ENCODE measurements at places on chromosomes 1 and 21.

DNA sequence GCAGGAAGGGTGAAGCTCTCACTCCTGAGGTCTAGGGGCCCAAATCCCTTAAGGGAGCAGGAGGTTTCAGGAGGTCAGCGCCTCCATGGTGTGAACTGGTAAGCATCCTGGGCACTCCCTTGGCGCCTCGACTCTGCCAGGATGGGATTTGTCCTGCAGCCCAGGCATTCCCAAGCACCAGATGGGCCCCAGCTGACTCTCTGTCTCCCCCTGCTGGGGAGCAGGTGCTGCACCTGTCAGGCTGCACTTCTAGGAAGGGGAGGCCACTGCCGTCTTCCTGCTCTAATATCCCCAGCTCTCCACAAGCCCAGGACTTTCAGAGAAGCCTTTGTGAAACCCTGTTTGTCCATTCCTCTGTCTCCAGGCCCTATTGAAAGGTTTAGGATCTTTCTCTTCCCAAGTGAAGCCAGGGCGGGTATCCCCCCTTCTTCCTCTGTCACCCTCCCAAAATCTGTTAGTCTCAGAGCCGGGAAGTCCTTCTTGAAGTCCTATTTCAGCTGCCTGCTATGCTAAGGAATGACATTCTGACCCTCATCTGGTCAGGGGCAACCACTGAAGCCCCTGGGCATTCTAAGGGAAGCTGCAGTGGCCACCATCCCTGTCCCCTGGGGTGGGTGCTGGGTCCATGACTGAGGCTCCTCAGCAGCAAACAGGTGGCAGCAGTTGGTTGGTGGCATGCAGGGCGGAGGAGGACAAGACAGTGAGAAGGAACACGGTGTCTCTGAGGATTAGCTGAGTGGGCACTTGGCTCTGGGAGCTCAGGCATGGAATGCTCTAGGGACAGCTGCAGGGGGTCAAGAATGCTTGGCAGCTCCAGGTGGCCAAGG is 3.2 kb downstream of the MYBPH start:
- DNase-seq = peak; percentile 56

DNA sequence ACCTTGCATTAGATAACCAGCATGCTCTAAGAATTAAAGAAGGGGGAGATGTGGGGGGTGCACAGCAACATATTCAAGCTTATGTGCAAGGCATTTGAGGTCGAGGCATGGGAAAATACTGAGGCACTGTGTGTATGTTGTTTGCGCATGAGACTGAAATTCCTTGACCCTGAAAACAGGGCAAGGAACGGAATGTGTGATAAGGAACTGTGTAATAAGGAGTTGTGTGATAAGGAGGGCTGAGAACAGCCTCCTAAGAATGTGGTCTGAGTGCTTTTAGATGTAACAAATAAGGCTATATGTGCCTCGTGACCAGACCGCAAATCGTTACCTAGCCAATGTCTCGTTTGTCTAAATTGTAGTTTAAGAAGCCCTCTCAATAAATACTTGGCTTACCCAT is 26.5 kb upstream of the ITLN1 start:
- no peak for DNase-seq

GRCh38 chr21:43972850-43973633 is 39.1 kb upstream of the TRAPPC10 start:
- DNase-seq = no peak

GRCh38 chr1:5796028-5796427 is 196.2 kb downstream of the NPHP4 start:
- DNase-seq = no peak

GRCh38 chr1:167629681-167630567 is at the start of gene RCSD1:
TSS of gene RCSD1 (plus strand) at chr1:167630232. CDS start at chr1:167630424, 192 bp downstream.
- peak; percentile 47 for DNase-seq

- DNase-seq = no peak
These were observed 251.8 kb upstream of the VAMP3 start for GRCh38 chr1:7519181-7519860.

DNA sequence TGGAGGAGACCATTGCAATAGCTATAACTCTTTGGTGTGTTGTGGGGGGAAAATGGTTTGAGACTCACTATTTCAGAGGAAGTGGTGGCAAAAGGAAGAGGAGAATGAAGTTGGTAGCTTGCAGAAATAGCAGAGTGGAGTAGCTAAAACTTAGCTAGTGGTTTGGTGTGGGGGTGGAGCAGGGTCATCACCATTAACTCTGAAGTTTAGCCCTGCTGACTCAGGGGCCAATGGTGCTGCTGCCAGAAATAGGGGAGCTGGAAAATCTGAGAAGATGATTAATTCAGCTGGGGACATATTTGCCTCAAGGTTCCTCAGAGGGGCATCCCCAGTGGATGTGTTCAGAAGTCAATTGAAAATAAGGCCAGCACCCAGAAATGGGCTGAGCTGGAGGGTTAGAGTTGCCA is 65.4 kb downstream of the RUNX1 start:
- DNase-seq = peak; percentile 71

DNA sequence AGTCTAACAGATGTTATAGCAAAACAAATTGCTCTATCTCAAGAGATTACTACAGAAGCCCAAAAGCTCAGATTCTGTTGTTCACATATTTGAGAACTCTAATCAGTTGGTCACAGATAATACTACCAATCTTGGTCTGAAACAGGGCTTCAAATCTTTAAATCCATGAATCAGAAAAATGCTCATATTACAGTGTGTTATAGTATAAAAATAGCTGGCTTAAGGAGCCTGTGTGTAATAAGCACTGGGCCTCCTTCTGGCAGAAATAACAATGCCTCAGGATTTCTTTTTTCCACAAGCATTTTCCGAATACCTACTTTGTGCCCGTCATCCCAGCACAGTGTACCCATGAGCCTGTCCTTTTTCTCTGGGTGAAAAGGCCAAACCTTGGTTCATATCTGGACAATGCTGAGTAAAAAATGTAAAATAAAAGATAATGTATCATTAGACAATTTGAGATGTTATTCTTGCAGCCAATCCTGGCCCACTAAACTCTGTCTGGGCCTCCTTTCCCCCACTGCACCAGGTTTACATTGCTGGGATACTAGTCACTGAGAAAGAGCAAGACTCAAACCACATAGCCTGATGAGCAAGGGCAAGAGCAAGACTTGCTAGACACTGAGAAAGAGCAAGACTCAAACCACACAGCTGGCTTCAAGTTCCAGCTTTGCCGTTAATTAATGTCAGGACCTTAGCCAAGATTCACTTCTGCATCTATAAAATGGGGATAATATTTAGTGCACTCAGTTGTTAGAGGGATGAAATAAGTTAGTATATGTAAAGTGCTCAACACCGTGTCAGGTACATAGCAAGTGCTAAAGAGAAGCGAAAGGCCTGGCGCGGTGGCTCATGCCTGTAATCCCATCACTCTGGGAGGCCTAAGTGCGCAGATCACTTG is 17.0 kb upstream of the ADAR start:
- no peak for DNase-seq

DNA sequence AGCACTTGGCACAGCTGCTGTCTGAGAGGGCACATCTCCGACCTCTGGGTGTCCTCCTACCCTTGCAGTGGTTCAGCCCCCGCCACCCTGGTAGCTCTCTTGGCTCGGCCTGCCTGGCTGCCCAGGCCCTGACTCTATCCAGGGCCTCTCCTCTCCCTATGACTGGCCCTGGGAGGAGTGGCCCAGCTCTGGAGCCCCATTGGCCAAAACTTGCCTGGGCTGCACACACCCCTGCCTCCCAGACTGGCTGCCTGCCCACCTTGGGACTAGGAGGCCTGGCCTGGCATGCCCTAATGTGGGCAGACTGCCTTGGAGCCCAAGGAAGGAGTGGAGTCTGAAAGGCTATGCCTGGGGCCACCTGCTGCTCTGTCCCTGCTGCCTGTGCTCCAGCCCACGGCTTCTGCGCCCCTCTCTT is 33.6 kb downstream of the ACOT11 start:
- DNase-seq = no peak

DNA sequence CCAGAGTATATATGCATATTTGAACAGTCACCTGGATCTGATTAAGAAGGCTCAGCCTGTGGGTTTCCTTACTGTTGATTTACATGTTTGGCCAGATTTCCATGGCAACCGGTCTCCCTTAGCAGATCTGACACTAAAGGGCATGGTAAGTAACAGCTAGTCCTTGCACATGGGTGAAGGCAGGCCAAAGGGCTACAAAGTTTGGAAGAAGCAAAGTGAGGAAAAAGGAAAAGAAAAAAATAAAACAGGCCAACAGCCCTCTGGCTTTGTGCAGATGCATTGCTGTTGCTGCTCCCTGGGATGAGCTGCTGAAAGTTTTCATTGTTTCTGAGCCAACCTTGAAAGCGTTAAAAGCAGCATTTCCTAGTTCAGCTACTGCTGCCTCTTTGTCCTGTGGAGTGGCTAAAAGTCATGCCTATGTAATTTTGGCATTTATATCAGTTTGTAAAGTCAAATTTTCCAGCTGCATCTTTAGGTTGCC is 176.5 kb upstream of the HOOK1 start:
- no peak for DNase-seq

DNA sequence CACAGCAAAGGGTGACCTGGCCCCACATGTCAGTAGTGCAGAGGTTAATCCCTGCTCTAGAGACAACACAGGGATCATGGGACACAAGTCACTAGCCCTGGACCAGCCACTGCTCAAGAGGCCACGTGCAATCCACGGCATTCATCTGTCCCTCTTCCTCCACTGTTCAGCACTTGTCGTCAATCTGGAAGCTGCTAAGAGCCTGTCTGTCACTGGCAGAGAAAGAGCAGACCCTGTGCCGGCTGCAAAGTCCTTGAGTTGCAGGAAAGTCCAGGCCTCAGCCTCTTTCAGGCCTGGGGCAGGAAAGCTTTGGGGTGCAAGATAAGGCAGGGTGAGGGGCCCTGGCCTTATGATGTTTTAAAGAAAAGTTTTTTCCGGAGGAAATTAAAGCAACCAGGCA is 16.7 kb downstream of the CELA2B start:
- DNase-seq = no peak

DNA sequence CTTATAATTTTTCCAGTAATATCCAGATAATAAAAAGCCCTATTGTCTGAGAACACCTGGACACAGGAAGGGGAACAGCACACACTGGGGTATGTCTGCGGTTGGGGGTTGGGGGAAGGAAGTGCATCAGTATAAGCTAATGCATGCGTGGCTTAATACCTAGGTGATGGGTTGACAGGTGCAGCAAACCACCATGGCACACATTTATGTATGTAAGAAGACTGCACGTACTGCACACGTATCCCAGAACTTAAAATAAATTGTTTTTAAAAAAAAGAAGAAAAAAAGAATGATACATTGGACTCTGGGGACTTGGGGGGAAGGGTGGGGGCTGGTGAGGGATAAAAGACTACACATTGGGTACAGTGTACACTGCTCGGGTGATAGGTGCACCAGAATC is 144.9 kb upstream of the C1orf174 start:
- no peak for DNase-seq

- DNase-seq = no peak
These were observed 1.6 kb downstream of the ADAM15 start for GRCh38 chr1:155052439-155053395.
